Cerebellar nuclear complex (tissue), 1 donor: ENCODE measurements at places on chromosomes 6 and 20.

DNA sequence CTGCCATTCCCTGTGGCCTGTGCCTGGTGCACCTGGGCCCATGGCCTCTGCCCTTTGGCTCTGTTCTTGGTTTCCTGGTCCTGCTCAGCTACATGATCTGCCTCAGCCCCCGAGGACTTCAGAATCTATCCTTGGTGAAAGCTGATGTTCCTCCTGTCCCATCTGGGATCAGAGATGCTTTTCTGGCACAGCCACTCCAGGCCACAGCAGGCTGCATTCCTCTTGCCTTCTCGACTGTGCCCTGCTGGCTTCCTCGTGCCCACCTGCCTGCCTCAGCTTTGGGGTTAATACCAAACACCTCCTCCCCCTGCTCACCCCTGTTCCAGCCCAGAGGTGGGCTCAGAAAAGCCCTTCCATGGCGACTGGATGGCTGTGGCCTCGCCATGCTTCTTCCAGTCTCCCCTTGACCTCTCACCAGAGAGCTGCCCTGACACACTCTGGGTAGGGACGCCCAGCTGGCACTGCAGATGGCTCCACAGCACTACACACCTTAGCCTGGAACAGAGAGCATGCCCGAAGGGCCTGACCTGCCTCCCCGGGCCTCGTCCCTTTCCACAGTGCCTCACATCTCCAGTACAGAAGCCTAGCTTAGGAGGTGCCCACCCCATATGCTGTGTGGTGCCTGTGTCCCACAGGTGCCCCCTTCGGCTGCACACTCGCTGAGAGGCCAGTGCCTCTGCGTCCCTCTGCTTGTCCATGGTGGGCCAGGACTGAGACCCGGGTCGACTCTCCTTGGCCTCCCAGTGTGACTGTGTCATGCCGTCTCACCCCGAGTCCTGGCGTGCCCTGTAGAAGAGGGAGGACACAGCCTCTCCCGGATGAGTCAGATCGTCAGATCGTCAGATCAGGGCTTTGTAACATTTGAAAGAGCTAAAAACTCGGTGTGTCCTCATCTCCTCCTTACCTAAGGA lies 148.8 kb downstream of the DTNBP1 start:
- no peak for DNase-seq

- no peak for DNase-seq
These were observed 1.1 kb upstream of the BEND3 start for GRCh38 chr6:107116328-107116892.

DNA sequence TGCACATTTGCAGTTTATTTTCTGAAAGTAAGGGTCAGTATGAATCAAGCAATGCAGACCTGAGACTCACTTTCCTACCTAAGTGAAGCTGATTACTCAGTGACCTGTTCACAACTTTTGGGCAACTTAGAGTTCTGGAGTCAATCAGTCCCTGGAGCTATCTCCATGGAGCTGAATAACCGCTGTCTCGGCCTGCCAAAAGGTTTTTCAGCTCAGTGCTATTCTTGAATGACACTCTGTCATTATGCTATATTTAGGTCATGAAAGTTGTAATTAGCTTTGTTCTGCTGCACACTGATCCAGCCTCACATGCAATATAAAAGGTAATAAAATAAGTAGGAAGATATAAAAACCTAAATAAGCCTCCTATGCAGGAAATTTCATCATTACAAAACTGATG lies 356.0 kb downstream of the BMP2 start:
- no peak for DNase-seq

- DNase-seq, result no peak
These were observed 12.7 kb downstream of the DEF6 start for GRCh38 chr6:35310265-35310831.

DNA sequence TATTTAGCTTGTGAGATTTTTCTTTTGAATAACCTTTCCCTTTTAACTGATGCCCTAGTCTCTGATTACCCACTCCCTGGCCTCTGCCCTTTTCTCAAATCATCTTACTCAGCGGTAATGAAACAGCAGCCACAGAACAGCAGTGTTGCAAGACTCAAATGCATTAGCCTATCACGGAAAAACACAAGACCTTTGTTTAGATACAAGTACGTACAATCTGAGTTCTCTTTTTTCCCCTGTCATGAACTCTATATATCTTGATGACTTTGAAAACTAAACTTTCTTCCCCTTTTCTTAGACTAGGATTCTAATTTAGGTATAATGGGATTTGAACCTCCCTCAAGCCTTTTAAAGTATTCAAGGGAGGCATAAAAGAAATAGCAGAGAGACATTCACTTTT lies 1034.9 kb downstream of the EYS start:
- DNase-seq, result no peak

GRCh38 chr6:56756219-56756789 lies 113.6 kb upstream of the DST start:
- no peak for DNase-seq

DNA sequence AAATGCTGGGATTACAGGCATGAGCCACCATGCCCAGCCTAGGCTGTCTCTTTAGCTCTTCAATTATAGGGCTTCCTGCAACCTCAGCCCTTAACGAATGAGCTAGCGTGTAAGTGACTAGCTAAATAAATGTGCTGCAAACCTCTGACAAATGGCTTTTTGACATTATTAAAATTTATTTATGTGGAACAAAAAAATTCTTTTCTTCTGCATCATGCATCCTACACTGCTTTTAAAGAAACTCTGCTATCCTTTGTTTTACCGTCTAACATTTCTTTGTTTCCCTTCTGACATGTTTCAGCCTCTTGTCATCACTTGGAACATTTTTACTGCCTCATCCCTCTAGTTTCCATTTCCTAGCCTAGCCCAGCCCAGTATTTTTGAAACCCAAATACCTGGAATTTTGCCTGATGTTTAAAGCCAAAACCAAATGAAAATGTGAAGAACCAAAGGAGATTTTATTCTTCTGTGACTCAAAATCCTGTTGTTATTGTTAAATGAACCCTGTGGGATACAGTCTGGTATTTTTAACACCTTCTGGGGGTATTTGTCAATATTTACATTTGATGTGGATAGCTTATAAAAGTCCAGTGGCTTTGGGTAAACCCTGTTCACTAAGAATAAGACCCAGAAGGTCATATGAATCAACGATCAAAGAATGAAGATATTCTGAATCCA lies 9.5 kb downstream of the NT5E start:
- no peak for DNase-seq
